ENCODE measurements at places on chromosomes 5 and 9. TPM values are rescaled to one million over a fixed set of nuclear protein-coding genes. Genes with fewer than 3 reads are reported as not detected.
A peak's percentile ranks its signal among the peaks of the same experiment; 100 is the strongest.

DNA sequence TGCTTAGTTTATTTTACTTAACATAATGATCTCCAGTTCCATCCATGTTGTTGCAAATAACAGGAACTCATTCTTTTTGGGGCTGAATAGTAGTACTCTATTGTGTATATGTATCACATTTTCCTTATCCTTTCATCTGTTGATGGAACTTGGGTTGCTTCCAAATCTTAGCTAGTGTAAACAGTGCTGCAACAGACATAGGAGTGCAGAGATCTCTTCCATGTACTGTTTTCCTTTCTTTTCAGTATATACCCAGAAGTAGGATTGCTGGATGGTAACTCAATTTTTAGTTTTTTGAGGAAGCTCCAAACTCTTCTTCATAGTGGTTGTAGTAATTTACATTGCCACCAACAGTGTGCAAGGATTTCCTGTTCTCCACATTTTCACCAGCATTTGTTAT, 138.8 kb upstream of the POC5 start:
- no peak for DNase-seq

- DNase-seq = no peak
Measured at GRCh38 chr5:149824846-149825245, 94.7 kb downstream of the PPARGC1B start.

DNA sequence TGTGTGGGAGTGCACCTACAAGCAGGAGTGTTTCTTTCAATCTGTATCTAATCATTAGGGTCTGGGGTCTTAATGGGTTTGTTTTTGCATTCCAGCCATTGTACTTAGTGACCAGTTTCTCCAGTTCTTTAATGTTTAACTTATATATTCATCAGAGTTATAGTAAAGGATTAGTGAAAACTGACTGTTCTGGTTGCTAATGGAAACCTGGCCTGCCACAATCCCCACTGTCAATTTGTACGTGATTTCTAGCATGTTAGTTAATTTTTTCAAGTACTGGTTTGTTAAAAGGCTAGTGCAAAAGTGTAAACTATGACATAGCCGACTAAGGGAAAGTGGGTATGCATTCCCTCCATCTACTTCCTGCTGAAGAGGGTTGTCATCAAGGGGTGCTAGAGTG, 276.1 kb downstream of the HTR1A start:
- no peak for DNase-seq

DNA sequence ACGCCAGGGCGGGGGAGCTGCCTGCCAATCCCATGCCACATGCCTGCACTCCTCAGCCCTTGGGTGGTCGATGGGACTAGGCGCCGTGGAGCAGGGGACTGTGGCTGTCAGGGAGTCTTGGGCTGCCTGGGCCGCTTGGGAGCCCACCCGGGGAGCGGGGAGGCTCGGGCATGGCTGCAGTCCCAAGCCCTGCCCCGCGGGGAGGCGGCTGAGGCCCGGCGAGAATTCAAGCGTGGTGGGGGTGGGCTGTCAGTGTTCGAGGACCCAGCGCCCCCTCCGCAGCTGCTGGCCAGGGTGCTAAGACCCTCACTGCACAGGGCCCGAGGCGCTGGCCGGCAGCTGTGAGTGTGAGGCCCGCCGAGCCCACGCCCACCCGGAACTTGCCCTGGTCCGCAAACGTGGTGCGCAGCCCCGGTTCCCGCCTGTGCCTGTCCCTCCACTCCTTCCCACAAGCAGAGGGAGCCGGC, 83.2 kb upstream of the DMRTA1 start:
- no peak for DNase-seq

GRCh38 chr5:135986891-135987401, 32.2 kb upstream of the LECT2 start:
- no peak for DNase-seq

DNA sequence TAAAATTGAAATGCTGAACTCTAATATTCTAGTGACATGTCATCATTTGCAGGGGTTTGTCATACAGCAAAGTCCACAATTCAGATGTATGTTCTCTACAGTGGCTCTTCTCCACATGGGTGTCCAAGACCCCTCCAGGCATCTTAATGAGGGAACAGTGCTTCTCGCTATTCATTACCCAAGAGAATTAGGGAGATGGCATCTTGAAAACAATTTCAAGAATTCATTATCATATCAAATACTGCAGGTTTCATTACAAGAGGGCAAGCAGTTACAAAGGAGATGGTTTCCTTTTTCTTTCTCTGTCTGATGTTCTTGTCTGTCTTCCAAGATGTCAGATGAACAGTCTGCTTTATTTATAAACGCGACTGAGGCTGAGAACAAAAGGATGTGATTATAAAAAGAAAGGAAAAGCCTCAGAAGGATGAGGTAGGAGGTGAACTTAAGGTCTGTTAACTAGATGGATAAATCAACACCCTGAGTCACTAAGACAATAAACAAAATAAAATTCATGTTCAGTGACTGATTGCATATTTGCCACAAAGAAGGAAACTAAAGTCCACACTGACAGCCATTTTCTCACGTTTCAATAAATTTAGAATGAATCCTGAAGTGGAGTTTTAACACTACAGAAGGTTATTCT, 326.7 kb upstream of the EFNA5 start:
- peak; percentile 33 for DNase-seq

- peak; percentile 13 for DNase-seq
Measured at GRCh38 chr5:60843386-60843935, 608 bp downstream of the ELOVL7 start.

DNA sequence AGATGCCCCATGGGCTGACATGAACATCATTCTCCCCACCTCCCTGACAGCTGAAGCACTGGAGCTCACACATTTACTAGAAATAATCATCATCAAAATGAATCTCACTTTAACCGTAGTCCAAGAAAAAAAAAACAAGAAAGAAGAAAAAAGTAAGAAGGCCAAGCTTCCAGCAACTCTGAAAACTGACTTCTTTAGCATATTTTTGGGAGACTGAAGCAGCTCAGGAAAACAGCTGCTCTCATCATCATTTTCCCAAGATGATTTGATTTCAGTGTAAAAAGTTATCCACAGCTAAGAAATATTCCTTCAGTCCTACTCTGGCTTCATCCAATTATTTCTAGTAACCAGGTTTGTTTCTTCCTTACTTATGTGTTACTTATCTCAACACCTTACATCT, 91.7 kb downstream of the GLDC start:
- DNase-seq = no peak

DNA sequence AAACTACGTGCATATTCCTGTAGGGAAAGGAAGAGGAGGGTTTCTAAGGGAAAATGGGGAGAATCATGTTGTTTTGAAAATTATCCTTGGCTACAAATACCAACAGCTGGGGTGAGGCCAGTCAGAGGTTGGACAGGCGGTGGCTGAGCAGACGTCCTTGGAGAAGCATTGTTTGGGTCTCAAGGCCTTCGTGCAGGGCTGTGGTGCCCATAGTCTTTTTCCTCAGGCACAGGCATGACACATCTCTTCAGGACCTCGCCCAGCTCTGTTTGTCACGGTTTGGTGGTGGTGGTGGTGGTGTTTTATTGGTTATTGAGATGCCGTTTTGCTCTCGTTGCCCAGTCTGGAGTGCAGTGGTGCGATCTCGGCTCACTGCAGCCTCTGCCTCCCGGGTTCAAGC, 27.8 kb upstream of the EGFL7 start:
- no peak for DNase-seq

DNA sequence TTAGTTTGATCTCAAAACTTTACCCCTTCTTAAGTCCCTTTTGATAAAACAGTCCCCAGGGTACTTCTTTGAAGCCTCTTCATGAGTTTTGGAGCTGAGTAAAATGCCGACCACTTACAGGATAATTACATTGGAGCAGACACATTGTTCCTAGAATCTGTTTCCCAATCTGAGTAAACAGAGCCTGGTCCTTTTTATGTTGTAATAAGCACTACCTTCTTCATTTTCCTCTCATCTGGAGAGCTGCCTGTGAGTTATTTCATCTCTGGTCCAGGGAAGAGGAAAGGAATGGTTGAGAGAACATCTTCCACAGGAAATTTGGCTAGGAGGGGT, 26.3 kb upstream of the GALNT10 start:
- DNase-seq = no peak

DNA sequence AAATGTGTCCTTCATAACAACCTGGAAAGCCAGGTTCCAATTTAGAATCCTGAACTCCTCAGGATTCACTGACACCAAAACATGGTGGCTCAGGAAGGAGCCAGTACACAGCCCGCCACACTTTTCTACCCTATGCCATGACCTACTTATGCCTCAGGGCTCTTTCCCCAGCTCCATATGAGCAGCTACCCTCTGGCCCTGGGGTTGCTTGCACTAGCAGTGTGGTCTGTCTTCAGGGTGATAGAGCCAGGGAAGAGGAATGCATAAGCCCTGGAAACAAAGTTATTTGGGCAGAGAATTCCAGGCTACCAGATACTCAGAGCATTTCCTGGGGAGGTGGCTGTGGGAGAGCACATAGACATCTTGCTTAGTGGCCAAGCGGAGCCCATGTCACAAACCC, 15.0 kb upstream of the ECM2 start:
- no peak for DNase-seq

DNA sequence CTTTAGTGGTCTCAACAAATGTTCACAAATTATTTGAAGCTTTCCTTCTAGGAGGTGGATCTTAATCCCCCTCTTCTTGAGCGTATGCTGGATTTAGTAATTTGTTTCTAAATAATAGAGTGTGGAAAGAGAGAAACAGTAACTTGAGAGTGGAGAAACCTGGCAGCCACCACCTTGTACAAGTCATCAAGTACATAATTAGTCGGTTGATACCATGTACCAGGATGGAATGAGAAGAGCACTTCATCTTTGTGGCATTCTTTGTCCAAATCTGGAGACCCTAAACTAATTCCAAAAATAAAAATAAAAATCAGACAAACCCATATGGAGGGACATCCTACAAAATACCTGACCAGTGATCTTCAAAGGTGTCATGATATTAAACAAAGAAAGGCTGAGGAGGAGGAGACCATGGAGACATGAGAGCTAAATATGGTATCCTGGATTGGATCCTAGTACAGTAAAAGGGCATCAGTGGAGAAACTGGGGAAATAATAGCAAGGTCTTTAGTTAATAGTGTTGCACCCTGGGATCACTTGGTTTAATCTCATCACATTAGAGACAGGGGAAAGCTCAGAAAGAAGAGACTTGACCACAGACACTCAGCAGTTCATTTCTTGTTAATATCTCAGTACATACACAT, 147.9 kb downstream of the ASTN2 start:
- DNase-seq = no peak

GRCh38 chr9:95513711-95514110, 3.1 kb downstream of the PTCH1 start:
- no peak for DNase-seq

GRCh38 chr5:135641734-135642487, 63.1 kb upstream of the CXCL14 start:
- DNase-seq = no peak

- DNase-seq = no peak
Measured at GRCh38 chr5:172350212-172351181, 66.9 kb upstream of the UBTD2 start.

- DNase-seq = no peak
Measured at GRCh38 chr9:130994135-130995085, 14.6 kb upstream of the LAMC3 start.

DNA sequence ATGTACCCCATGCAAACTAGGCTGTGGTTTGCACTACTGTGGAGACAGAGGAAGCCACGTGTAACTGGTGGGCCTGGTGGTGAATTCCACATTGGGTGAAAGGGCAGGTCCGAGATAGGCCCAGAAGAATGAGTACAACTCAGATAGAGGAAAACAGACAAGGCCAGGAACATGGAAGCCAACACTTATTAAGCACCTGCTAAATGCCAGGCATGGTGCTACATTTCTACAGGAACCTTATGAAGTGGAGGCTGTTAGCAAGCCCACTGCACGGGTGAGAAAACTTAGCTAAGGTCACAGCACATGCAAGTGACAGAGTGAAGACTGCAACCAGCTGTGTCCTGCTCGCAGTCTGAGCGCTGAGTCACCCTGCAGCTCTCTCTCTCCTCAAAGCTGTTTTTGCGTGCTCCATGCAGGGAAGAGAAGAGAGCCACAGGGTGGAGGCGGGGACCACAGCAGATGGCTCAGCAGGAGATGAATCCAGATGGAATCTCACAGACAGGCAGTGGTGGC, 65.5 kb upstream of the SPTLC1 start:
- DNase-seq = peak; percentile 18

GRCh38 chr5:1732238-1732941, 67.2 kb downstream of the MRPL36 start:
- DNase-seq = no peak

DNA sequence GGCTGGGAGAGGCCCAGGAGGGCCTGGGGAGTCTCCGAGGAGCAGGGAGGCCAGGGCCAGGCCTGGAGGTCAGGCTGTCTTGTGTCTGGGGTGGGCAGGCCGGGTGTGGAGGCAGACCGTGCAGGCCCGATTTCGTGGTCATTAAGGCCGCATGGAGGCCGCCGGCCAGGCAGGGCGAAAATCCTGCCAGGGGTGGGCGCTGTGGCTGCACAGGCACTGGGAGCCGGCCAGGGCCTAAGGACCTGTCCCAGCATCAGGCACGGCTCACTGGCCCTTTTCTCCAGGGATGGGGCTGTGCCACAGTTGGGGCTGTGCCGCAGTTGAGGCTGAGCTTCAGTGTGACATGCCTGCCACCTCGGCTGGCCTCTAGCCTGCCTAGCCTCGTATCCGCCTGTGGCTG, 35.9 kb downstream of the ASS1 start:
- DNase-seq = peak; percentile 30

- no peak for DNase-seq
Measured at GRCh38 chr9:23551311-23551721, 274.7 kb downstream of the ELAVL2 start.

DNA sequence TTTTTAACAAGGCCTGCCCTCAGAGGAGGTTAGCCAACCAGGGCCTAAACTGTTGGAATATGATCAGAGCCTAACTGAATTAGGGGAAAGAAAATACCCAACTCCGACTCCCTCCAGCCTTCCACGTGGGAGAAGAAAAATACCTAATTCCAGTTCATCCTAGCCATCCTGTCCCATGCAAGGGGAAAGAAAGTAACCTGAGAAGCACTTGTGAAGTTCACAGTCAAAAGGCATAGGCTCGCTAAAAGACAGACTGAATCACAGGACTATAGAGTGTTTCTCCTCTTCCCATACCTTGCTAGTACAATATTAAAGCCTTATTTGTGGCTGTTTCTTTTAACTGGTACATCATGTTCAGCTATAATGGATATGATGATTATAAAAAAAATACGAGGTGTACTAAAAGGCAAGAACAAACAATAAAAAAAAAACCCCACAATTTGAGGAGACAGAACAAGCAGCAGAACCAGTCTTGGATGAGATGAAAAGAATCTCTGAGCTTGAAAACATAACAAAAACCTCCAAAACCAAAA, 18.0 kb upstream of the ATP10B start:
- DNase-seq = no peak

MARCOL gene
- total RNA-seq = not detected

SLC36A3 gene
- not detected for total RNA-seq

ERP44 gene
- 9.4 TPM for total RNA-seq

STING1 gene
- total RNA-seq = 69.6 TPM

ACSL6 gene
- 0.09 TPM for total RNA-seq

ACOT12 gene
- not detected for total RNA-seq

MSX2 gene
- 0.17 TPM for total RNA-seq

AQP7 gene
- not detected for total RNA-seq

ALG2 gene
- 50.2 TPM for total RNA-seq
